Mesothelial cell of epicardium (in vitro differentiated cells): ENCODE measurements at places on chromosomes 11 and 22. TPM values are rescaled to one million over a fixed set of nuclear protein-coding genes. Genes with fewer than 3 reads are reported as not detected.

NFAM1 gene
- 0.27 to 0.34 TPM (median 0.32 TPM) in 3 replicates for total RNA-seq

RASL10A gene
- 2.5 to 3.8 TPM (median 3.1 TPM) in 3 replicates for total RNA-seq

CDK2AP2 gene
- total RNA-seq = 16.6 to 17.6 TPM (median 17.4 TPM) in 3 replicates

OR4C15 gene
- not detected in 3 replicates for total RNA-seq

BSCL2 gene
- total RNA-seq = 56.9 to 61.4 TPM (median 58.3 TPM) in 3 replicates

OOSP1 gene
- not detected in 3 replicates for total RNA-seq

PRSS23 gene
- total RNA-seq = 28.3 to 29.9 TPM (median 29.4 TPM) in 3 replicates

AIFM3 gene
- 2.4 to 3.2 TPM (median 2.5 TPM) in 3 replicates for total RNA-seq

GGTLC2 gene
- total RNA-seq = 0.31 TPM in 1 of 3 replicates, not detected in the others

OR8G5 gene
- not detected in 3 replicates for total RNA-seq

ASCL2 gene
- total RNA-seq = 0.36 to 0.58 TPM (median 0.49 TPM) in 3 replicates

POU2F3 gene
- 0.55 to 0.98 TPM (median 0.86 TPM) in 3 replicates for total RNA-seq

SLCO2B1 gene
- 0.44 to 0.45 TPM in 2 of 3 replicates, not detected in the other for total RNA-seq

SLC22A6 gene
- not detected in 3 replicates for total RNA-seq

SBF1 gene
- total RNA-seq = 95.8 to 106 TPM (median 105 TPM) in 3 replicates

BDNF gene
- total RNA-seq = 7.1 to 8.5 TPM (median 7.9 TPM) in 3 replicates

TEX54 gene
- not detected in 3 replicates for total RNA-seq

BAD gene
- total RNA-seq = 50.2 to 53.1 TPM (median 52.2 TPM) in 3 replicates

FAM83F gene
- 6.5 to 8.0 TPM (median 7.2 TPM) in 3 replicates for total RNA-seq

LRRC74B gene
- total RNA-seq = 0.18 TPM in 1 of 3 replicates, not detected in the others

FAM181B gene
- total RNA-seq = 0.40 to 0.47 TPM (median 0.47 TPM) in 3 replicates

RIBC2 gene
- 2.0 to 2.5 TPM (median 2.1 TPM) in 3 replicates for total RNA-seq

SPON1 gene
- total RNA-seq = 25.1 to 31.9 TPM (median 30.9 TPM) in 3 replicates

UCP3 gene
- total RNA-seq = 4.1 to 5.8 TPM (median 4.5 TPM) in 3 replicates

ACRV1 gene
- total RNA-seq = 0.25 TPM in 1 of 3 replicates, not detected in the others

OR51B4 gene
- 0.25 to 0.65 TPM (median 0.47 TPM) in 3 replicates for total RNA-seq

CDKN1C gene
- 132 to 148 TPM (median 146 TPM) in 3 replicates for total RNA-seq

GDPD4 gene
- not detected in 3 replicates for total RNA-seq

PAMR1 gene
- total RNA-seq = 38.3 to 44.8 TPM (median 43.5 TPM) in 3 replicates

ACTN3 gene
- total RNA-seq = 0.11 to 0.13 TPM (median 0.13 TPM) in 3 replicates

ASRGL1 gene
- 6.5 to 7.5 TPM (median 6.7 TPM) in 3 replicates for total RNA-seq

GSTT2B gene
- total RNA-seq = 3.6 to 3.7 TPM (median 3.7 TPM) in 3 replicates

TSPAN32 gene
- 0.94 to 1.8 TPM (median 1.2 TPM) in 3 replicates for total RNA-seq

BTBD18 gene
- not detected in 3 replicates for total RNA-seq

NCF4 gene
- not detected in 3 replicates for total RNA-seq

ARHGEF12 gene
- total RNA-seq = 83.0 to 86.0 TPM (median 85.2 TPM) in 3 replicates

CELSR1 gene
- total RNA-seq = 17.8 to 18.8 TPM (median 18.4 TPM) in 3 replicates

PLEKHA7 gene
- 23.9 to 30.5 TPM (median 30.5 TPM) in 3 replicates for total RNA-seq

MYBPC3 gene
- total RNA-seq = not detected in 3 replicates
